ENCODE measurements at places on chromosomes 1 and 21.

DNA sequence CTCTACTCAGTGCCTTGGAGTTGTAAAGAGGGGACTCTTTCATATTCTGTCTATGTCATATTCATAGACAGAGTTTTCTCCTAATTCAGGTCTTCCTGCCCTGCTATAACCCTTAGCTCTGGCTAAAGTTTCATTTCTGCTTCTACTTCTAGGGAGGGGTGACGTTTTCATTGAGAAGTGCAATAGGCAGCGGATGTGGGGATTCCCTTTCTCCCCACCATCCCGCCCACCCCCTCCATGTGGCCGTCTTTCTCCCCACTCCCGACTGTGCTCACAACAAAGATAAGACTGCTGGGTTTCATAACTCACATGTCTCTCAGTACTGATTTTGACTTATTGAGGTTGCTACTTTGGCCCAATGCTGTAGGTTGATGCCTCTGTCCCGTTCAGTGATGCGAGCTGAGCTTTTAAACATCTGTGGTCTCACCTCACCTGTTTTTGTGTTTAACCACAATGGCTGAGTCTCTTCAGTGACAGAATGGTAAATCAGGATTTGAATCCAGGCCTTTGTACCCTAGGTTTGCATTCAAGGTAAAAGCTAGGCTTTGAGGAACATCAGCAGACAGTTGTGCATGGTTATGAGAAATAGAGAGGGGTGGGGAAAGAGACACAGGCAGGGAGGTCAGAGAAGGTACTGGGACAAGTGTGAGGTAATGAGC is 7.8 kb upstream of the KIF14 start:
- DNase-seq, result no peak

GRCh38 chr1:1230656-1231399 is 973 bp downstream of the SDF4 start:
- no peak for DNase-seq

DNA sequence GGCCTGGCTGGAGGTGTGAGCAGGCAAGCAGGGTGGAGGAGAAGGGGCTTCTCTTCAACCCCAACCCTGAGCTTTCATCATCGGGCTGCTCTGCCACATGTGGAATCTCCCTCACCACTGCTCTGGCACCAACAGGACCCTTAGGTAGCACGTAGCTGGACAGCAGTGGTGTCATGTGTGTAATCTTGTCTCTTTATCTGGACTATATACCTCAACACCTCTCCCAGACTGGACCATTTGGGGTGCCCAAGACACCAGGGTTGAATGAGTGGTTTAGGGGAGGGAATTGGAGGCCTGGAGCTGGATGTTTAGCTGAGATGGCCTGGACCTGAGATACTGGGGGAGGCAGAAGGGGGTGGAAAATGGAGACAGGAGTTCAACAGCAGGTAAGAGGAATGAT is 63.0 kb downstream of the UBE2T start:
- no peak for DNase-seq

- no peak for DNase-seq
Observed at GRCh38 chr21:27805696-27806095, 838.8 kb upstream of the ADAMTS5 start.

- DNase-seq, result no peak
Observed at GRCh38 chr21:31216206-31216605, 127.9 kb downstream of the TIAM1 start.

DNA sequence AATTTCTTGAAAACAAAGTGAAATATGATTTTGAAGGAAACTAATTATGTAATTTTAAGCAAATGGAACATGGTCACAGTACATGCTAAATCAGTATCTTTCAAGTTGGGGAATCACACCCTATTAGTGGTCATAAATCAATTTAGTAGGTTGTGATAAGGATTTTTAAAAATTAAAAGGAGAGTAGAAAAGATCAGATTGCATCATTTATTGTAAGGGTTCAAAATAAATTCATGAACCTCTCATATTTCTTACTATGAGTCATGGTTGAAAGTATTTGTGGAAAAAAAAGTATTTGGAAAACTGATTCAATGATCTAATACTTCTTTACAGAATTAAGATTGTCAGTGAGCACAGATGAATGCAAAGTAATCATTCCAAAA is 14.6 kb downstream of the ADSS2 start:
- DNase-seq, result no peak

DNA sequence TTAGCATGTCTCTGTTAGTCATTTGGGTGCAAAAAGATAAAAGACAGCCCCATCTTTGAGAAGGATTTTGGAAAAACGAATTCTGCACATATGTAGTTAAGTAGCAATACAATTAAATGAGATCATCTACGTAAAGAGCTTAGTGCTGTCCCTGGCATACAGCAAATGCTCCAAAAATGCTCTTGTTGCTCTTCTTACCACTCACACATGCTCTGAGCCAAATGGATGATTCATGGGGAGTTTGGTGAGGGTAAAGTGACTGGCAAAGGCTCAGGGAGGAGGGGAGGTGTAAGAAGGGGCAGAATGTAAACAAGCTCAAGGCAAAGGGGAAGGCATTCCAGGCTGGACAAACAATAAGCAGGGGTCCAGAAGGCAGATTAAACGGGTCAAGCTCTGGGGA is 191.9 kb downstream of the AK5 start:
- no peak for DNase-seq

GRCh38 chr1:205680073-205680851 is at the start of gene SLC45A3:
TSS of gene SLC45A3 (minus strand) at chr1:205680509. CDS start at chr1:205664656, 15,853 bp downstream.
- peak; percentile 28 for DNase-seq

GRCh38 chr21:45971616-45972352 is 9.8 kb upstream of the COL6A1 start:
- DNase-seq, result no peak

- DNase-seq, result no peak
Observed at GRCh38 chr21:33780631-33781030, 135.0 kb downstream of the ATP5PO start.

GRCh38 chr1:115170377-115170776 is 81.1 kb upstream of the TSPAN2 start:
- no peak for DNase-seq

- DNase-seq, result peak; percentile 66
Observed at GRCh38 chr1:32612189-32612881, 38.0 kb downstream of the ZBTB8OS start.

- no peak for DNase-seq
Observed at GRCh38 chr21:46559291-46559983, 45.4 kb downstream of the S100B start.

- no peak for DNase-seq
Observed at GRCh38 chr1:181513786-181514297, 30.5 kb downstream of the CACNA1E start.

- no peak for DNase-seq
Observed at GRCh38 chr1:10208537-10208936, 1.8 kb upstream of the KIF1B start.

GRCh38 chr1:218983848-218984247 is 189.8 kb upstream of the LYPLAL1 start:
- DNase-seq, result no peak

GRCh38 chr1:91278754-91279153 is 125.9 kb downstream of the HFM1 start:
- no peak for DNase-seq

- DNase-seq, result no peak
Observed at GRCh38 chr1:228372183-228373003, 34.2 kb downstream of the TRIM11 start.

DNA sequence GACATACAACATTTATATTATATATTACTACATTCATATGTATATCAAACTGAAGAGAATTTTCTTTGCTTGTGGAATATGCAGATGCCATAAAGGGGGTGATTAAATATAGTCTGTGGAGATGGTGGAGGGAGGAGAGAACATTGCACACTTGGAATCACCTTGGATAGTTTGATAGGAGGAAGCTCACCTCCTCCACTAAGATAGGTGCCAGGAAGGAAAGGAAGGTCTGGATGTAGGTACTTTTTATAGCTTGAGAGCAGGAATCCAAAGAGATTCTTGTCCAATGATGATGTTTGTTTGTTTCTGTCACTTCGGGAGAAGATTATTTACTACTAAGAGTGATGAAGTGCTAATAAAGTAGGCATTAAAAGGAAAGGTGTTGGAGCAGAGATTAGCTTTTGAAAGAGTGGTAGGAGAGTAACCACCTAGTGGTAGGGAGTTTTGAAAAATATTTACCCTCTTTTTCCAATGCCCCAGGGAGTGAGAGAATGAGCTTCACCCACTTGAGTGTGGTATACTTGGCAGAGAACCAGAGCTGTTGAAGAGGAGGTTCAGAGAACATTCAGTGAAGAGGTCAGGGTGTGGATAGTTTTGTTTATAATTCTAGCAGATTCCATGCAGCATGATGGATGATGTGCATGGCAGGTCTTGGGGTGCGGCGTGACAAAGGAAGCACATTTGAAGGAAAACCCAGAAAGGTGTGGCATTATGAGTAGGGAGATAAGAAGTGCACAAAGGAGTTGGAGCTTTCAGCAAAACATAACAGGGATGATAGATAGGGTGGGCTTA is 145.0 kb downstream of the PATJ start:
- DNase-seq, result peak; percentile 8

DNA sequence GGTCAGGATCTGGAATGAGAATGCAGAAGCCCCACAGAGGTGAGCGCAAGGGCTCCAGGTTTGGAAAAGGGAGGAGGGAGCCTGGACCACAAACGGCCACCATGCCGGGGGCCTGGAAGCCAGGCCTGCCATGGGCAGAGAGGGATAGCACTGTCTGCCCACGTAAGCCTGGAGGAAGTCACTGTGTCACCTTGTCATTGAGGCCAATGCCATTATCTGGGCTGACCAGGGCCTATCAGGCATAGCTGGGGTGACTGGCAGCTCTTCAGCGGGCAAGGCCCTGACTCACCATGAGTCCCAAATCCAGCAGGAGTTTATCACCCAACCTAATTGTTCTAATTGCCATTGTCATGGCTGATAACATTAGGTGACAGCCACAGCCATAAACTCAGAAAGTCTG is 84.6 kb downstream of the MATN1 start:
- DNase-seq, result no peak

GRCh38 chr21:35019631-35020032 is 29.5 kb downstream of the RUNX1 start:
- DNase-seq, result no peak

DNA sequence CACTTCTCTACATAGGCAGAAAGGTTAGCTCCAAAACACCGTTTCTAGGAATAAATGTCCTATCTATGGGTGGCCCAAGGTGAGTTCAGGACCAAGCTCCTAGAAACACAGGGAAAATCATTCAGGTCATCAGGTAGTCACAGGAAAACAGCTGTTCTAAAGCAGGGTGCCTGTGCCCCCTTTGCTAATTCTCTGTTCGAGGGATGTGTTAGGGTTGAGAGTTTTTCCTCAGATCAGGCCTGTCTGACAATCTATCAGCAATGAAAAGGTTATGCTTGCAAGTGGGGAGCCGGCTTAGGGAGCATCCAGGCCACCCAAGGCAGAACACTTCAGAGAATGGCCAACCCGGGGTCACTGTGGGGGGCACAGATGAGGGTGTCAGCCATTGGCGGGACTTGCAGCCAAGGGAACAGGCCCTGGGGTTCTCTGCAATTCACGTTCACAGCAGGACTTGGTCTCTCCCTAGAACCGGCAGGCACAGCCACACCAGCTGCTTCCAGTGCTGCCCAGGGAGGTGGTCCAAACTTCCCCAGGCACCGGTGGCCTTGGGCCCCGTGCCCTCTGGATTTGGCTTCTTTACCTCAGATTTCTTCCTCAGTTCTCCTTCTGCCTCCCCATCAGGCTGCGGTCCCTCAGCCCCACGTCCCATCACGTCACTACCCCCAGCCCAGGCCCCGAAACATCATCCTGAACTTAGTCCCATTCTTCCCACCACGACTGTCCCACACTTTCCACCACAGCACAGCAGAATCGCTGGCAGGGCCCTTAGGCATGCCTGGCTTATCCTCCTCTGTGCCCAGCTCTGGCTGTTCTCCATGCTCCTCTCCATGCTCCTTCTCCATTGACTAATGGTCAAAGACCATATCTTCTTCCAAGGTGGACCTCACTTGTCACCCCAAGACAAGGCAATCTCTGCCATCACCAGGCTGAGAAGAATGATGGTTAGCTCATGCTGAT is 11.0 kb downstream of the CD2 start:
- DNase-seq, result no peak

DNA sequence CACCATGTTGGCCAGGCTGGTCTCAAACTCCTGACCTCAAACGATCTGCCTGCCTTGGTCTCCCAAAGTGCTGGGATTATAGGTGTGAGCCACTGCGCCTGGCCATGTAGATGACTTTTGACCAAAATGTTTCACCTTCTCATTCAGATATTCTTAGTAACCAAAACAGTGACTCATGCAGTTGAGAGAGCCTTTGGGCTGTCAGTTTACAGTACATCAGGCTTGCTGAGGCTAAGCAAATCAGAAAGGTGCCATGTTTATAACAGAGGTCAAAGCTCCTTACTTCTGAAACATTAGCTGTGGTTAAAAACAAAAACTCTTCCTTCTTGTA is 21.0 kb downstream of the CNIH4 start:
- no peak for DNase-seq

DNA sequence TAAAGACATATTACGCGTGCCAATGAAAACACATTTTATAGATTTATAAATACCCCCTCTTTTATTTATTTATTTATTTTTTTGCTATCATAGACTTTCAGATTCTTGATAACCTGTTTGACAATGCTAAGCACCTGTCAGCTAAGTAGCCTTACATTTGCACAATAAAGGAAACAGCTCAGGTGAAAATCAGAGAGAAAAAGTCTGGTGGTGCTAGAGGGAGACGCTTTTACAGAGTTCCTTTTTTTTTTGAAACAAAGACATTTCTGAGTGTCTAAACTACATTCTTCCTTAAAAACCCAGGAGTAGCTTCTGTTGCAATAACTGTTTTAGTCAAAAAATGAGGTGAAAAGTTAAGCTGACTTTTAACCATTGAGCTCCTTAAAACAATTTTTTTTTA is 1611.6 kb downstream of the NCAM2 start:
- no peak for DNase-seq

DNA sequence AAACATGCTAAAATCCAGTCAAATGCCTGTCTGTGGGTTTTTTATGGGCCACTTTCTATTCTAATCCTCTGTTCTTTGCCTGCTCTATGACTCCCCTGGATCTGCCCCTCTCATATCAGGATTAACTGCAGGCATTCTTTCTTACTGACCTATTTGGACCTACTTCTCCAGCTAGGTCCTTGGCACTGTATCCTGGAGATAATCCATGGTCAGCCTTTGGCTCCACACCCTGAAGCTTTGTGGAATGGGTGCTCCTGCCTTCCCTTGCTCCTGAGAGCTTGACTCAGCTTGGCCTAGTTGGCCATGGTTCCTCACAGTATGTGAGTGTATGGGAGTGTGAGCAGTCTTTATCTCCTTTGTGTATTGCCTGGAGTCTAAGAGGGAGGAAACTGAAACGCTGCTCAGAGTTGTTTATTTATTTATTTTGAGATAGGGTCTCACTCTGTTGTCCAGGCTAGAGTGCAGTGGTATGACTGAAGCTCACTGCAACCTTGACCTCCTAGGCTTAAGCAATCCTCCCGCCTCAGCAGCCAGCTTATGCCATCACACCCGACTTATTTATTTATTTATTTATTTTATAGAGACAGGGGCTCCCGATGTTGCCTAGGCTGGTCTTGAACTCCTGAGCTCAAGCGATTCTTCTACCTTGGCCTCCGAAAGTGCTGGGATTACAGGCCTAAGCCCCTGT is 28.7 kb upstream of the CDC14A start:
- no peak for DNase-seq

GRCh38 chr1:27566462-27567145 is 37.3 kb downstream of the AHDC1 start:
- DNase-seq, result no peak
